Common myeloid progenitor, CD34-positive (primary cell): ENCODE measurements at places on chromosomes 3 and 15.

DNA sequence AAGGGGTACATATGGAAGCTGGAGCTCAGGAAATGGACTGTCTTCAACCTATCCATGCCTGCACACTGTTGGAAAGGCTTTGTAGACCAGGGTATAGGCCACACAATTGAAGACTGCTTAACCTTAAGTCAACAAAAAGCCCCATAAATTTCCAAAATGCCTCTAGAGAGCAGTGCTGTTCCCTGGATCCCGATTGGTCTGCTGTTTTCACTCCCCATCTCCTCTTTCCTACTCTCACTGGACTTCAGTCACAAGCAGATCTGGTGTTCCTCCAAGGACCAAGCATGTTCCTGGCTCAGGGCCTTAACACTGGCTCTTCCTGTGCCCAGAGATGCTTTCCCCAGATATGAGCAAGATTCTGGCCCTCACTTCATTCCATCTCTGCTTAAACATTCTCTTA is 22.8 kb upstream of the LRRC34 start:
- H3K27ac ChIP-seq = no peak overlapping the region
- H3K27me3 ChIP-seq = no peaks in the 10 kb centered on the region
- no peaks in the 10 kb centered on the region for H3K36me3 ChIP-seq
- no peak overlapping the region for H3K4me3 ChIP-seq

- H3K4me1 ChIP-seq = no peaks in the 10 kb centered on the region
- no peak for DNase-seq
- H3K36me3 ChIP-seq = no peaks in the 10 kb centered on the region
- no peak overlapping the region for H3K4me3 ChIP-seq
- no peaks in the 10 kb centered on the region for H3K27me3 ChIP-seq
- no peak overlapping the region for H3K27ac ChIP-seq
These were observed 152.1 kb downstream of the NEK10 start for GRCh38 chr3:27216955-27217552.

- peak; percentile 65 for DNase-seq
- peak overlapping the region; percentile 33 for H3K4me3 ChIP-seq
- H3K27me3 ChIP-seq = no peaks in the 10 kb centered on the region
These were observed 89.2 kb upstream of the MEF2A start for GRCh38 chr15:99476413-99477222.

DNA sequence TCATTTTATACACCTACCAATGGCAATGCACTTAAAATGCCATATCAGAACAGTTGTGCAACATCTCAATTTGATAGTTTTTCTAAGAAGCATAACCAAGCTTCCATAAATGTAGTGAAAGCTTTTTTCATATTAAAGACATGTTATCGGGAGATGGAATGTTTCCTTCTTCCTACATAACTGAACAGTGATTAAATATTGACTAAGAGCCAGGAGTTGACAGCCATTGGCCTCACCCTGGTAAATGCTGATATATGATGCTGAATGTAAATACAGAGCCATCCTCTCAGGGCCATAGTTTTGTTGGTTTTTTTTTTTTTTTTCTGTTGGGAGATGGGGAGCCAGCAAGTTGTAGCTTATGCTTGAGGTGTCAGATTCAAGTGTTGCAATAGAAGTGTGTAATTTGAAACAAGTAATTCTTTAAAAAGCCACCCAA is 203.3 kb upstream of the IL12A start:
- H3K27me3 ChIP-seq = no peaks in the 10 kb centered on the region
- no peak overlapping the region for H3K4me3 ChIP-seq
- H3K4me1 ChIP-seq = no peaks in the 10 kb centered on the region
- no peak overlapping the region for H3K27ac ChIP-seq

DNA sequence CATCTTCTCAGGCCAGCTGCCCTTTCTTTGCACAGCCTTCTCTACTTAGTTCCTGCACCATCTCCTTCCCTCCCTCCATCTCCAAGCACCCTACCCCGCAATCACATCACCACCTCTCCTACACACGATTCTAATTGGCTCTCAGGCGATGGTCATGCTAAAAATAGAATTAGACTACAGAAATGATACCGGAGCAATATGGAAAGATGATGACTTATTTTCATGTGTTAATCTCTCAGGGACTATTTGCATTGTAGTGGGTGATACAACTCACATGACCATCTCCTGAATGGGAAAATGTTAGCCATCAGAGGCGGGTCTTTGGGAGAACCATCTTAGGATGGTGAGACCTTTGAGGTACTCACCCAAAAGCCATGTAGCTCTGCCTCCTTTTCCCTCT is 54.7 kb upstream of the PPARG start:
- no peaks in the 10 kb centered on the region for H3K36me3 ChIP-seq
- no peak for DNase-seq
- H3K4me3 ChIP-seq = no peak overlapping the region
- H3K27me3 ChIP-seq = peaks cover 3% of the 10 kb centered on the region
- no peak overlapping the region for H3K27ac ChIP-seq
- H3K4me1 ChIP-seq = peaks cover 9% of the 10 kb centered on the region

DNA sequence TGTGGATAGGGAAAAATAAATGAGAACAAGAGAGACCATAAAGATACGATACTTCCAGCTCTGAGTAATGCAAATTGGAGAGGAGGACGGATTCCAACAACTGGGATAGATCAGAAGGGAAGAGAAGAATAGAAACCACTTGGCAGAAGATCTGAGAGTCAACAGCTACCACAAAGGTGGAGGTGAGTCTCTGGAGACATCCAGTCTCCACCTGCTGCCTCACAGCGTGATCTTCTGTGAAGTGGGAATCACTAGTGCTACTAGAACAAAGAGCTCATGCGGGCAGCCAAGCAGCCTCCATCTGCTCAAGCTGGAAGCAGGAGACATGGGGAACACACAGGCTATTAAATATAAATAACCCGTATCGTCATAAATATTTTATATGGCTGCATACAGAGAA is 558.5 kb upstream of the CFAP20DC start:
- no peak overlapping the region for H3K27ac ChIP-seq
- no peaks in the 10 kb centered on the region for H3K4me1 ChIP-seq
- H3K4me3 ChIP-seq = no peak overlapping the region
- DNase-seq = no peak
- no peaks in the 10 kb centered on the region for H3K27me3 ChIP-seq

- no peaks in the 10 kb centered on the region for H3K36me3 ChIP-seq
- no peak for DNase-seq
- no peak overlapping the region for H3K4me3 ChIP-seq
- no peaks in the 10 kb centered on the region for H3K4me1 ChIP-seq
- no peak overlapping the region for H3K27ac ChIP-seq
These were observed 325.0 kb upstream of the CFAP20DC start for GRCh38 chr3:59374818-59375211.

DNA sequence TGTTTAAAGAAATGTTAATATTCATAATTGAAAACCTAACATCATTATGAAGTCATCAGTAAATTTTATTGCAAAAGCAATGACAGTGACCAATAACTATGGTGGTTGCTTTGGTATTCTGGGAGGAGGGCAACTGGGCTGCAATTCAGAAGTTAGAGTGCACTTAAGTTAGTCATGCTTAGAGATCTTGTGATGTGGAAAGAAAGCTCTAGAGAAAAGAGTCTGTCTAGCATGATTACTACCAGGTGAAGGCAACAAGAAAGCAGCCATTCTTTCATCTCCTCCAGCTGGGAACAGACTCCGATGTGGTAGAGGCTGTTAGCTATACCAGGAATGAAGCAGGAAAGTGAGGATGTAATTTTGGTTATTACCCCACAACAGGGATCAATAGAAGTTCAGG is 625.6 kb downstream of the SI start:
- no peak for DNase-seq
- no peak overlapping the region for H3K4me3 ChIP-seq
- H3K4me1 ChIP-seq = no peaks in the 10 kb centered on the region
- H3K27ac ChIP-seq = no peak overlapping the region
- H3K27me3 ChIP-seq = no peaks in the 10 kb centered on the region
- no peaks in the 10 kb centered on the region for H3K36me3 ChIP-seq

DNA sequence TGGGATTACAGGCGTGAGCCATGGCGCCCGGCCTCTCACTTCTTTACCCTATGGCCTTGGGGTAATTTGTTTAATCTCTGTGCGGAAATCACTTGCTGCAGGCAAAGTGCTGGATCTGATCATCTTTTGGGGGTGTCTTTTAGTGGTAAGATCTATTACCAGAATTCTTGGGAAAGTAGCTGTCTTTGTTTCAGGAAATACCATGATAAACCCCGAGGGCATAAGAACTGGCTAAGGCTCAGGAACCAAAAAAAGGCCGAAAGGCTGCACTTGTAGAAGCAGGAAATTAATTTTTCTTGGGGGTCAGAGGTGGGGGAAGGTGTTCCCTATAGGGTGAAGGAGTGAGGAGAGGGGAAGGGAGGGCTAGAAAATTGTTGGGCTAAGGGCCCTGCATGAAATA is 22.7 kb upstream of the IGF2BP2 start:
- H3K27ac ChIP-seq = no peak overlapping the region
- H3K27me3 ChIP-seq = no peaks in the 10 kb centered on the region
- no peak overlapping the region for H3K4me3 ChIP-seq
- H3K4me1 ChIP-seq = no peaks in the 10 kb centered on the region
- no peaks in the 10 kb centered on the region for H3K36me3 ChIP-seq

GRCh38 chr3:71562938-71563337 is 20.6 kb downstream of the FOXP1 start:
- no peak overlapping the region for H3K27ac ChIP-seq
- H3K36me3 ChIP-seq = peaks cover 40% of the 10 kb centered on the region
- H3K4me3 ChIP-seq = no peak overlapping the region
- no peaks in the 10 kb centered on the region for H3K4me1 ChIP-seq
- no peaks in the 10 kb centered on the region for H3K27me3 ChIP-seq
- DNase-seq = no peak

DNA sequence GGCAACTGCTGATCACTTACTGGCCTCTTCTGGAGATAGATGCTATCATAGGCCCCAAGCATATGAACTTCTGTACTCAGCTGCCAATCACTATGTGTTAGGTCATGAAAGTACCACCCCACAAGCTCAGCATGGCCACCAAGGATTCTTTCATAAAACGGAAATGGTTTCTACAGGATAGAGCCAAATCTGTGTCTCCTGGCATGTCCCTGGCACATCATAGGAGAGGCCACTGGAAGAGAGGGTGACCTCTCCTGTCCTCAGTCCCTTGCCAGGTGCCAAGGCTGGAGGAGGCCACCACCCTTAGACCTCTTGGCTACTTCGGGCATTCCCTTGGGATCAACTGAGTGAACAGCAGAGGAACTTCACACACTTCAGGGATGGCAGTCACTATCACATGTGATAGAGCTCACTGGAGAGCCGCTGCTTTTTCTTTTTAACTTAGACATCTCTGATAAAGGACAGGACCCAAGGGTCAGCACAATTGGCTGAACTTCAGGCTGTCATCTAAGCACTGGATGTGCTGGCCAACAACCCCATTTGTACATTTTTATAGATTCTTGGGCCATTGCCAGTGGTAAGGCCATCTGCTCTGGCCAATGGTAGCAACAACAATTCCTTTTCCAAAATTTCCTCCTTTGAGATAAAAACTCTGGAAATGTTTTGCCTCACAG is 425.2 kb downstream of the SQOR start:
- no peaks in the 10 kb centered on the region for H3K4me1 ChIP-seq
- H3K4me3 ChIP-seq = no peak overlapping the region
- DNase-seq = no peak
- no peak overlapping the region for H3K27ac ChIP-seq
- no peaks in the 10 kb centered on the region for H3K36me3 ChIP-seq
- no peaks in the 10 kb centered on the region for H3K27me3 ChIP-seq
